Activated CD8-positive, alpha-beta memory T cell treated with anti-CD3 and anti-CD28 coated beads for 1 hour (primary cell): ENCODE measurements at places on chromosomes 7 and 10.

- DNase-seq, result no peak
Observed at GRCh38 chr10:12716042-12716441, 285.5 kb downstream of the CCDC3 start.

GRCh38 chr7:43341132-43341531, 228.7 kb downstream of the HECW1 start:
- DNase-seq, result no peak

DNA sequence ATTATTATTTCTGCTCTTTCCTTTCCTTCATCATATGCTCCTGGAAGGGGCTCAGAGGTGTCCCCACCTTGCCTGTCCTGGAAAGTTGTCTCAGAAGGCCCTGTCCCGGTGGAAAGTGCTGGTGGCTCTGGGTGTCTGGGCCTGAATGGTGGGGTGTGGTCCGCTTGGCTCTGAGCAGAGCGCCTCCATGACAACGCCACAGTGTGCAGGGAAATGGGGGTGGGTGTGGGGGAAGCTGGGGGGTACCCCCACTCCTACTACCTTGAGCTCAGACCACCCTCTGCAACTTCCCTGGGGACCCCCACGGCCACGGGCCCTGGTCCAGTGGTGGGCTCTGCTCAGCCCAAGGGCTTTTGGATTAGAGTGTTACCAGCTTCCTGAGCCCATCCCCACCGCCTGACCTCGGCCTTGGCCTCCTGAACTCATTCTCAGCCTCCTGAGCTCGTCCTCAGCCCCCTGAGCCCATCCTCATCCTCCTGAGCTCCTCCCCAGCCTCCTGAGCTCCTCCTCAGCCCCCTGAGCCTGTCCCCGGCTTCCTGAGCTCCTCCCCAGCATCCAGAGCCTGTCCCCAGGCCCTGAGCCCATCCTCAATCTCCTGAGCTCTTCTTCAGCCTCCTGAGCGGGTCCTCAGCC, 106.4 kb upstream of the FAM20C start:
- no peak for DNase-seq

DNA sequence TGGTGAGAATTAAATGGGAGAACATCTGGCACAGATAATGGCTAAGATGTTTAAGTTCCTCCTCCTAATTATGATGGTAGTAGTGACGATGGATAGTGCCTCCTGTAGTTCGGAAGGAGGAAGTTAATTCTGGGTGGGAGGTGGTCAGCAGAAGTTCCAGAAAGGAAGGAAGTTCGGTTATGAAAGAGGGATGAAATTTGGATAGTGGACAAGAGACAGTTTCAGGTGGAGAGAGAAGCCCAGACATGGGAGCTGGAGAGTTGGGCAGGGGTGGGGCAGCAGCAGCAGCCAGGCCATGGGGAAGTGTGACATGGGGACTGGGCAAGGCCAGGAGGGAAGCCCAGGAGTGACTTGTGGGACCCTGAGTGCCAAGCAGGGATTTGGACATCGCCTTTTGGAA, 99.5 kb downstream of the CCNY start:
- no peak for DNase-seq

- DNase-seq, result no peak
Observed at GRCh38 chr7:133568544-133568943, 315.7 kb downstream of the EXOC4 start.

DNA sequence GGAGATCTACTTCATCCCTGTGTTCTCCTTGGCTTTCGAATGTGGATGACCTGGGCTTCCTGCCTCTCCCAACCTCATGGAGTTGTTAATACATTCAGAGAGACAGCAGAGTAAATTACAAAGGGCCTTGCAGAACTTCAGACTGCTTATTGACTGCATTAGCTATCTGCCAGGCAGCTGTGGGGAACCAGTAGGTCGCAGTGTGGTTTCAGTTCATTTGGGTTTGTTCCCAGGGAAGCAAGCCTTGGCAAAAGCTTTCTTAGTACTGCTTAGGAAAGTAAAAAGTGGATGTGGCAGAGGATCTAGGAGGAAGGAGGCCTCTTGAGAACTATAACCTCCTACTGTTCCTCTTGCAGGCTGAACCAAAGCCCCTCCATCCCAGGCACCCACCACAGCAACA, 9.2 kb downstream of the NPFFR1 start:
- no peak for DNase-seq

GRCh38 chr10:122019414-122019975, 30.5 kb downstream of the TACC2 start:
- DNase-seq, result no peak

- no peak for DNase-seq
Observed at GRCh38 chr7:140696024-140696679, 356 bp upstream of the NDUFB2 start.

DNA sequence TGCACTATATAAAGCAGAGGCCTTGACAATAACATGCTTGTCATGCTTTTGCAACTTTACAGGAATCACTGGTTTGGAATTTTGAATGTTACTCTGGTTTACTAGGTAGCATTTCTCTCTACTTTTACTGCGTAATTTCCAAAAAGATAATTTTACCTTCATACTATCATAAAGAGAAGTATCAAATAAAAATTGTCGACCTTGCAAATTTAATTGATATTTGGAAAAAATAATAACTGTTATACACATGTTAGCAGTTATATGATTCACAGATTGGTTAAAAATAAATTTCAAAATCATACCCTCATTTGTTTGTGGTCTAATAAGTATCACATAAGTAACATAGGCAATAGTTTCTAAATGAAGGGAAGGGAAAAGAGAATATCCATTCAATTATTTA, 228.5 kb upstream of the CACNA2D1 start:
- no peak for DNase-seq

DNA sequence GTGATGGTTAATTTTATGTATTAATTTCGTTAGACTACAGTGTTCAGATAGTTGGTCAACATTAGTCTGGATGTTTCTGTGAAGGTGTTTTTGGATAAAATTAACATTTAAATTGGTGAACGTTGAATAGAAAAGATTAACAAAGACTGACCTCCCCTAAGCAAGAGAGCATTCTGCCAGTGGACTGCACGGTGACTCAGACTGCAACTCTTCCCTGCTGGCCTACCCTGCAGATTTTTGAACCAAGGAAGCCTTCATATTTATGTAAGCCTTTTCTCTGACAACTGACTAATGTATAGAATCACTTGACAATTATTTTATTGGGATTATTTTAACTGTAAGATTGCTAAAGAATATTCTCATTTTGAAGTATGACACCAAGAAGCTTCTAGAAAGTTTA, 7.9 kb upstream of the ZNF248 start:
- no peak for DNase-seq

DNA sequence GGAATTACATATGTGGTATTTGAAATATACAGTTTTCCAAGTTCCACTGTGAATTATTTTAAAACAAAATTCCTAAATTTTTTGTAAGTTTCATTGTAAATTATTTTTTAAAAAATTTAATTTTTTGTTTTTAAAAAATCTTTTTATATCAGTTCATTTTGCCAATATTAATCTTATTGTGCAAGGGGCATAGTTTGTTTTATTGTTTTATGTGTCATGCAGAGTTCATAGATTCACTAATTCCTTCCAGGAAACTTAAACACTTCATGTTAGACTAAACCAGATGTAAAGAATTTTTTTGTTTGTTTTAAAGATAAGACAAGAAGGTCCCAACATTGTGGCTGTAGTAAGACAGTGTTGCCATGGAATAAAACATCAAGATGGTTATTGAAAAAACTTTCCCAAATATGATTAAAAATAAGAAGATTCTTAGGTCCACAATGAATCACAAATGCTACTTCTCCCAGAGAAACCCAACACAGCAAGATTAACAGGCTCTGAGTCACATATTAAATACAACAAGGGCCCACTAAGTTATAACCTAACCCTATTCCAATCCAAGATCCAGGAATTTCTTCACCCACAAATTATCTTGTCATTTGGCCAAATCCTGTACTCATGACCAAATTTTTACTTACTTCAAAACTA, 464.7 kb upstream of the IGFBP3 start:
- DNase-seq, result no peak

GRCh38 chr7:98394377-98394836, 6.5 kb downstream of the BAIAP2L1 start:
- no peak for DNase-seq

DNA sequence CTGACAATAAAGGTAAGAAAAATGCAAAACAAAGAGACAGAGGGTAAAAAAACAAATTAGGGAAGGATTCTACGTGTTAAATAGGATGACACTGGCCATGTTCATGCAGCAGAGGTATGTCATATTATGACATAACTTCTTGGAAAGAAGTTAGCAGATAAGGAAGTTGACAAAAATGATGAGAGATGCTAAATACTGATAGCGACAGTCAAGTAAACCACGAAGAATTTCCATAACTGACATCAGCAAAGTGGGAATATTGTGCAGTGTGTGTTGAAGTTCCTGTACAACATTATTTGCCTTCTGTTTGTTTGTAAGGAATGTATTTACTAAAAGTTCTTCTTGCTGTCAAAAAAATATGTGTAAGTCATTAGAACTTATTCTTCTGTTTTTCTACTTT, 29.5 kb downstream of the MDH2 start:
- no peak for DNase-seq

GRCh38 chr7:144835155-144835611, 670 bp downstream of the TPK1 start:
- DNase-seq, result no peak

DNA sequence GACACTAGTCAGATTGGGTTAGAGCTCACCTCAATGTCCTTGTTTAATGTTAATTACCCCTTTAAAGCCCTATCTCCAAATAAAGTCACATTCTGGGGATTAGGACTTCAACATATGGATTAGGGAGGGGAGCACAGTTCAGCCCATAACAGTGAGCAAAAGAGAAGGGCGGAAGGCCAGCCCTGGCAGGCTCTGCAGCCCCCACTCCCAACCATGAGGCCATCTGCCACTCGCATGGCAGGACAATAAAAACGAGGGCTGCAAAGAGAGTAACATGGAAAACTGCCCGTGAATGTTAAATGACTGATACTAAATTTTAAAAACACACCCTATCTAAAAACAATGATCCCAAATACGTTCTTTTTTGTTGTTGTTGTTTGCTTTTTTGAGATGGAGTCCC, 38.7 kb downstream of the RGS10 start:
- DNase-seq, result no peak

- DNase-seq, result no peak
Observed at GRCh38 chr7:7237978-7238267, 55.6 kb downstream of the C1GALT1 start.

- DNase-seq, result no peak
Observed at GRCh38 chr7:36289833-36290661, 99.6 kb upstream of the ANLN start.

DNA sequence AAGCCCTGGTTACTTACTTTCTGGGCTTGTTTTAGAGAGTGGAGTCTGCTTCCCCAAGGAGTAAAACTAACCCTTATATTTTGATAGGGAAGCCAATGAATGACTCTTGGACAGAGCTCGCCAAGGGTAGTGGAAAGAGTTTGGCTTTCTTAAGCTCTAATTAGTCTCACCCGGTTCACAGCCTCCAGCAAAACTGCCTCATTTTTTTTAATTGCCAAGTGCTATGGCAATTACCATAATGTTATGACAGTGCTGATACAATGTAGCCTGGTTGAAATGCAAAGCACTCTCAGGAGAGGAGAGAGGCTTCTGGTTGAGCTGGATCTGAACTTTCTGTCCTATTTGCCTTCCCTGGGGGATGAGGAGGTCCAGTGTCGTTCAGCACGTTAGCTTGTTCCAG, 376.1 kb upstream of the CHRM2 start:
- no peak for DNase-seq

GRCh38 chr10:11335167-11335652, 276.2 kb downstream of the USP6NL start:
- DNase-seq, result no peak

DNA sequence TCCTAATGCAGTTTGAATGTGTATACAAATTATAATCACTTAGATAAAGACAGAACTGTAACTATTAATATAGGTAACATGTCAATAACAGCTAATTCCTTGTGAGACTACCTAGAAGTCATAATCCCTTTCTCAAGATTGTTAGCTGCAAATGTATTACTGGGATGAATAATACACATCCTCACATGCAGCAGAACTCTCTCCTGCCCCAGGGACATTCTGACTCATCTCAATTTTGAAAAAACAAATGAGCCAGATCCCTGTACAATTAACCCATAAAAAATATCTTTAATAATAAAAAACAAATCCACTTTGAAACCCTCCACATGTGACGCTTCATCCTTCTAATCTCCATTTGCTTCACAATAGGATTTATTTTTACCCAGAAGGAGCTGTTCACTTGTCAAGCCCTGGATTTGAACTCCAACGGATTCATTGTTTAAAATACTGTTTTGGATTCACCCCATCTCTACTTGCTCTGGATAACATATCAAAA, 428.4 kb upstream of the TEX47 start:
- no peak for DNase-seq

GRCh38 chr10:29608062-29608461, 26.7 kb downstream of the SVIL start:
- DNase-seq, result no peak

DNA sequence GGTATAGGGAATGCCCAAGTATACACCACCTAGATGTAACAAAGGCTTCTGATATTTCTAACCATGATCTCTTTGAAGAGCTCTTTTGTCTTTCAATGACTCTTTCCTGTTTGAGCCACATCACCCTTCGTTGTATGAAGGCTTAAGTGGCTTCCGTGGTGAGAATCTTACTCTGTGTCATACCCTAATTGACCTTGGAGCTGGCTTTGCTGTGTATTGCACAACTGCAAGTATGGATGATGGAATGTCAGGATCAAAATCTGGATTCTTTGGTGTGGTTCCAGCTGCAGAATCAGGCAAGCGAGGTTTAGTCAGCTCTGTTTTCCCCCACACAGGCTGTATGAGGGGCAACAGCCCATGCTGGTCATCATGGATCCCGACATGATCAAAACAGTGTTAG, 16.0 kb downstream of the CYP3A43 start:
- no peak for DNase-seq

DNA sequence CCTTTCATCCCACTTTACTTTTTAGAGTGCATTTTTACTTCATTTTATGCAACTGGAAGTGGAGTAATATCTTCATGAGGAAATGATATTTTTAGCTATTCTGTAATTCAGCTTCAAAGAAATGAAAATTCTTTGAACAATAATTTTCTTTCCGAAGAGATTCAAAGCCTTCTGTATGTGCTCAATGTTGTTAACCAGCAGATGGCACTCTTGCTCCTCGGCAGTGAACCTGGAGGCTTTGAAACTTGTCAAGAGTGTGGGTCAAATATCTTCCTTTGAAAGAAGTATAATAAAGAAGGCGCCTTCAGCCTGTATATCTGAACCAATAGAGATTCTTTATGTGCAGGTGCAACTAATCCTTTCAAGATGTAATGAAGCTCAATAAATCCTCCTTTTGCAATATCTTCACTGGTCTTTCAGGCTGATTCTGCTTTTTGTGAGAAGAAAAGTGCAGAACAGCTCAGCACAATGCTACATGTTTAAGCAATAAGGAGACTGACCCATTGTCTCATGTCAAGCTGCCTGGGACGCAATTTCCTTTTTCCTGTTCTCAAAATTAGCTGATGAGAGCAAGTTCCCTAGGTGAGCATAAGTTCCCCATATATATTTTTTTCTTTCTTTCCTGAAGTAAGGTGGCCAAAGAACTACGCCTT, 258.4 kb downstream of the SEMA3A start:
- peak; percentile 4 for DNase-seq

GRCh38 chr7:117041822-117042221, 88.5 kb downstream of the ST7 start:
- DNase-seq, result no peak
